ENCODE measurements at places on chromosomes 7 and 10. TPM values are rescaled to one million over a fixed set of nuclear protein-coding genes. Genes with fewer than 3 reads are reported as not detected.
A peak's percentile ranks its signal among the peaks of the same experiment; 100 is the strongest.

NACAD gene
- 2.6 TPM for total RNA-seq

SPDYE5 gene
- total RNA-seq, result not detected

GIMAP1 gene
- total RNA-seq, result not detected

ARHGAP22 gene
- total RNA-seq, result 31.6 TPM

CYP26C1 gene
- total RNA-seq, result not detected

FAM25G gene
- not detected for total RNA-seq

NPY4R2 gene
- not detected for total RNA-seq

TMEM213 gene
- not detected for total RNA-seq

CTNNA3 gene
- total RNA-seq, result not detected

DNA sequence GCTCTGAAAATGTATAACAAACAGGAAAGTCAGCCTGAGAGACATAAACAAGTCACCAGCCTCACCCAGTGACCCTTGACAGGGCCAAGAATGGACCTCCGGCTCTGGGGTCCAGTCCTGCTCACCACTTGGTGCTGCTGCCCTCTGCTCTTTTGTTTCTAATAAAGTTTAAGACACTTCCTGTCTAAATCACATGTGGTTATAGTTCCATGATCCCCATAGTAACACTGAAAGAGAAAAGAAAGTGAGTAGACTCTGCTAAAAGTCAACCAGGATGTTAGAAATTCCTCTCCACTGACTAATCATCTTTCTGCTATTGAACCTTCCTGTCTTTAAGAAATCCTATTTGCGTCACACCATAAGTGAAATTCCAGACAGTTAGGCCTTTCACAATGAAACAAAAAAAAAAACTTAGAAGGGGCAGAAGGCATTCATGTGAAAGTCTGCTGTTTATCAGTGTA is 179.2 kb upstream of the BET1 start:
- DNase-seq, result peak; percentile 100

GRCh38 chr10:111370101-111370500 is 293.3 kb downstream of the ADRA2A start:
- no peak for DNase-seq

GRCh38 chr7:75038508-75038907 is 35.1 kb downstream of the RCC1L start:
- DNase-seq, result no peak

- DNase-seq, result no peak
Observed at GRCh38 chr7:150357771-150358427, 10.7 kb upstream of the REPIN1 start.

DNA sequence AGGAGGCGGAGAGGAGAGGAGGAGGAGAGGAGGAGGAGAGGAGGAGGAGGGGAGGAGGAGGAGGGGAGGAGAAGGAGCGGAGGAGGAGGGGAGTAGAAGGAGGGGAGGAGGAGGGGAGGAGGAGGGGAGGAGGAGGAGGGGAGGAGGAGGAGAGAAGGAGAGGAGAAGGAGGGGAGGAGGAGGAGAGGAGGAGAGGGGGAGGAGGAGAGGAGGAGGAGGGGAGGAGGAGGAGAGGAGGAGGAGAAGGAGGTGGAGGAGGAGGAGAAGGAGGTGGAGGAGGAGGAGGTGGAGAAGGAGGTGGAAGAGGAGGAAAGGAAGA is 15.5 kb upstream of the CRCP start:
- DNase-seq, result peak; percentile 45

- no peak for DNase-seq
Observed at GRCh38 chr10:92691591-92692079, 1.9 kb downstream of the HHEX start.

- no peak for DNase-seq
Observed at GRCh38 chr10:86071145-86071544, 295.4 kb downstream of the GRID1 start.

DNA sequence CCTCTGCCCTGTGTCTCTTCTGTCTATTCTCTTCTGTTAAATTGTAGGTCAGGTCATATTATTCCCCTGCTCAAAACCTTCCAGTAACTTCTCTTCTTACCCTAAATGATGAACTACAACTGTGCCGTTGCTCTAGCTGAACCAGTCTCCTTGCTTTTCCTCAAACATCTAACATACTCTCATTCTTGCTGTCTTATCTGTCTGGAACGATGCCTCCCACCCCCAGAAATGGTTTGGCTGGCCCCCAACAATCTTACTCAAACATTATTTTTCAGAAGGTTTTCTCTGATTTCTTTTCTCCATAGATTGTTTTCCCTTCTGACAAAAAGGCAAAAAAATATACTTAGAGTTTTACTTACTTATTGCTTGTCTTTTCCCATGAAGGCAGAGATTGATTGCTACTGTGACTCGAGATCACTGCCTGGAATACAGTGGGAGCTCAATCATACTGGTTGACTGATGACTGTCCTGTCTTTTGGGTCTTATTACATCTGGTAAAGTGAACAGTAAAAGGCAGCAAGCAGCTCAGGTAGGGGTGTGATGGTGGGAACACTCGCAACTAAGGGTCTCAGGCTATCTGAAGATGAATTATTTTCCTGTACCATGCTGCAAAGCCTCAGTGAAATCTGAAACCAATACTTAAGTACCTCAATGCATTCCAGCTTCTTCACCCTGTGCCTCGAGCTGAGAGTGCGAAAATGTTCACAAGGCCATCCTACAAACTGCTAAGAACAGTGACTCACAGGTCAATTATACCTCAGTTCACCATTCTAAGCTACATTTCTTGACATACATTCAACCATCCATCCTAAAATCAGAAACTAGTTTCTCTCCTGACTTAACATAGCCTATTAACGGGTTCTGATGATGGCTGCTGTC is 67.6 kb downstream of the DNMBP start:
- peak; percentile 76 for DNase-seq

DNA sequence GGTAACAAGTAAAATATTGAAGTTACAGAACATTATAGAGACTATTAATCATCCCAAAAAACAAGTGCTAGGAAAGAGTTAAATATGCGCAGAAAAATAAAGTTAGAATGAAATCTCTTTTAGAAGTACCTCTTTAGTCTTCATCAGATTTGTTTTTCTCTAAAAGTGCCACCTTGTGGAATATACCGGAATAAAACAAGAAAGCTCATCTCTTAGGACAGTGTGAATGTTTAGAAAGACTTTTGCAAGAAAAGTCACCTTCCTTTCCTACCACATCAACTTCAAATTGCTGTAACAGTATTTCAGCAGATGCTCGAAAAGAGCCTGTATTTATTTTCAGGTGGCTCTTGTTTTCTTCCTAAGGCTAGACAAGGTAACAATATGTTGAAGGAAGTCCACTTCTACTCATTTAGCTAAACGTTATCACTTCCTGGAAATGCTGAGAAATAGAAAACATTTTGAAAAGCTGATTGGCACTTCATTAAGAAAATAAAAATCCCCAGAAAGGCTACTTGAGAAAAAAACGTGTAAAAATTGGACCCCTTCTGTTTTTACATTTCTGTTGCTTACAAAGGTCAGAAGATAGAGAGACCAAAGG is 19.8 kb upstream of the FAM133B start:
- DNase-seq, result no peak

- DNase-seq, result no peak
Observed at GRCh38 chr7:84924353-84924752, 262.5 kb downstream of the SEMA3D start.

DNA sequence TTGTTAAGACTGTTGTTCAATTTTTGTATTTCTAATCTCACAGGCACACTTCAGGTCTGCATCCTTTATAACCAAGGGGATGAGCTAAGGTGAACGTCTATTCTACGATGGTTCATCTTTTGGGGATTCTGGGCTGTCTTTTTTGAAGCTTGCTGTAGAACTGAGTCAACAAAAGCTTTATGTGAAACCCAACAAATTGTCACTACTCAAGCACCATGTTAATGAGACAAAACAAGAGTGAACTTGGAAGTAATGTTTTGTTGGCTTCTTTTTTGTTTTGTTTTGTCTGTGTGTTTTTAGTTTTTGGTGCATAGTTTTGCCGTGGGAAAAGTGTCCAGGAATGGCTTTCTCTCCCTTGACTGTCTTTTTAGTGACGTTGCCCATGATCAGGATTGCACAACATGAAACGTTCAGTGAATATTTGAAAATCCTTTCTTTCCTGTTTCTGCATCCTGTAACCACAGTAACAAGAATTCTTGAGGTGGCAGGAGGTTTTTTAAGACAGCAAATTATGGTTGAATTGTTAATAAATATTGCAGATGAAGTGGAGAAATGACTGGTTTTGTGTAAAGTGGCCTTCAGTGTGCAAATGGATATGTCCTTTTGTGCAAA is 65.6 kb downstream of the WIPF3 start:
- DNase-seq, result peak; percentile 87

- no peak for DNase-seq
Observed at GRCh38 chr7:140045697-140046096, 17.1 kb downstream of the PARP12 start.

DNA sequence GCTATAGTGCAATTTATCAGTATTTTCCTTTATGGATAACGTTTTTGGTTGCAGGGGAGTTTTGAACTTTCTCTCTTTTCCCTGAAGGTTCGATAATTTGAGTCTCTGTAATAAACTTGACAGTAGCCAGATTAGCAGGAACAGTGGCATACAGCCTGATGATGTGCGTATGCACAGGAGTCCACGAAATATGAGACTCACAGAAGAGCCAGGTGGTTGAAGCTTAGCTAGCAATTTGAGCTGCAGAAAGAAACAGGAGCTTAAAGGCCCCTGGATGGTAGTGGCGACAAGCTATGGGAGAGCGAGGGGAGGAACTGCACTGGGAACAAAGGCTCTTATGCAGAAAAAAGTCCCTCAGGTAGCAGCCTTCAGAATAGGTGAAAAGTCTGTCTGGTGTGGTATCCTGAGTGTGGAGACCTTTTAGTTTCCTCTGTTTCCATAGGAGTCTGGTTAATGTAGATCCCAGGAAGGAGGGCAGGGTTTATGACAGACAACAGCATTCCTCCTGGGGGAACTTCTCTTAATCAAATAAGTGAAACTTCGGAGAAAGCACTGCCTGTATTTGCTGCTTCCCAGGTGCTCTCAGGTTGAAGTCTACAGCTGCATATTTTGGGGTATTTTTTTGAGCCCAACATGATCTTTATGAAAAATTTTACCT is 32.7 kb downstream of the FANK1 start:
- DNase-seq, result no peak

GRCh38 chr10:21943633-21944265 is 59.8 kb downstream of the DNAJC1 start:
- DNase-seq, result peak; percentile 89

- no peak for DNase-seq
Observed at GRCh38 chr10:70917635-70918034, 29.3 kb upstream of the PCBD1 start.

DNA sequence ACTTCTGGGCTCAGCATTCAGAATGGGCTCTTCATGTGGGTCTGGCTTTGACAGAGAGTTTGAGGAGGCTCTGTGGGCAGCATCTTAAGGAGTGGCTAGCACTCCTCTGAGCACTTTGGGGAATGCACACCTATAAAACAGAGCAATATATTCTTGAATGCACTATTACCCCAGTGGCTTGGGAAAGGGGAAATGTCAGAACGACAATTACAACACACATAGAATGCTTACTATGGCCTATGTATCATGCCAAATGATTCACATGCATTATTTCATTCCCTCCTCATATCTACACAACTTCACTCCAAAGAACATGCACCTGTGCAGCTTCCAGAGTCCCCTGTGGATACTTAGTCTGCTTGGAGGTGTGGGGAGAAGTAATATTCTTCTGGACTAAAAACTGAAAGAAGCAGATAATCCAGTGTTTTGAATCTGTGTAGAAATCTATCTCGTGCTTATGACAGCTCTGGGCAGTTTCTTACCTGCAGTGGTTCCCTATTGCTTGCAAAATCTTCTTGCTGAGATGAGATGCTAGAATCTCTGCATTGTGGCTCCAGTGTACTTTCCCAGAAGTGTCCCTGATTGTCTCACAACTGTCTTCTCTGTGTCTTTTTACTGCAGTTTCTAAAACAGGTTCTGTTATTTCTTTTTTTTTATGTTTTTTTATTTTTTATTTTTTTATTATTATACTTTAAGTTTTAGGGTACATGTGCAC is 5.5 kb upstream of the MGAM start:
- DNase-seq, result no peak

DNA sequence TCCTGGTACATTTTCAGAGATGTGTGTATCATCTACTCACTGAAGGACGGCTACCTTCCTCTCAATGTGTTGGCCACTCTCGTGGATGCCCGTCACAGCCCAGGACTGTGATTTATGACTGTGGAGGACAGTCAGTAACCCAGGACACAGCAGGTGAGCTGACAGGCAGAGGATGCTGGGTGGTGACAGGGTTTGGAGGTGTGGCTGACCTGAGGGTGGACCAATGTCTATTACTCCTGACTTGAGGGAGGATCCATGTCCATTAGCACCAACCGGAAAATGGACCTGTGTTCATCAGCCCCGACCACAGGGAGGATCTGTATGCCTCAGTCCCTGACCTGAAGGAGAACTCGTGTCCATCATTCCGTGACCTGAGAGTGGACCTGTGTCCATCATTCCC is 96.1 kb downstream of the ADCY1 start:
- DNase-seq, result no peak

Measured in fibroblast of villous mesenchyme (primary cell).